ENCODE measurements at places on chromosomes 4 and X.

GRCh38 chrX:131827935-131828334, 195.2 kb upstream of the STK26 start:
- DNase-seq, result no peak

DNA sequence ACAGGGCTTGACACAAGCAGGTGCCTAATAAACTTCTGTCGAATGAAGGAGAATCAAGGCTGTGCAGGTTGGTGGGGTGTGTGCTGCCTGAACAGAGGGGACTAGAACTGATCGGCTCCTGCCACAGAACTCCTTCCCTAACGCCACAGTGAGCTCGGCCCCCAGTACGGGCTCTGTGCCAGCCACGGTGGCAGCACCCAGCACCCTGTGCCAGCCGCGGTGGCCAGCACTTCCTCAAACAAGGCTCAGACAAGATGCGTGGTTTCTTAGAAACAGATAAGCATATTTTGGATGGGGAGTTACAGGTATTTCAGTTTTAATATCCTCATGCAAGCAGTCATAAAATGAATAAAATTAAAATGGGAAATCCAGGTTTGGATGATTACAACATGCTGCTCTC, 26.0 kb upstream of the C4orf50 start:
- DNase-seq, result no peak

DNA sequence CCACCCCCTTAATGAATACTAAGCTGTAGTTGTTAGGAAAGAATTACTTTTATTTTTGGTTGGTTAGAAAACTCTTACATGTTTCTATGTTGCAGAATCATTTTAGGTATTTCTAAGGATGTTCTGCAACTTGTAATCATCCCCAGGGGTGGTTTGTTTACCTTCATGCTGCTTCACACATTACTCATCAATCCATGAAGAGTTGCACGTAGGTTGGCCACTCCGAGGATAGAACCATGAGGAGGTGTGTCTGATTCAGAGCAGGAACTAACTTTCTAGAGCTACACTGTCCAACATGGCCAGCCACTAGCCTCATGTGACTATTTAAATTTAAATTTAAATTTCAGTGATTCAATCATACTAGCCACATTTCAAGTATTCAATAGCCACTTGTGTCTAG, 127.2 kb upstream of the FRMPD4 start:
- no peak for DNase-seq

DNA sequence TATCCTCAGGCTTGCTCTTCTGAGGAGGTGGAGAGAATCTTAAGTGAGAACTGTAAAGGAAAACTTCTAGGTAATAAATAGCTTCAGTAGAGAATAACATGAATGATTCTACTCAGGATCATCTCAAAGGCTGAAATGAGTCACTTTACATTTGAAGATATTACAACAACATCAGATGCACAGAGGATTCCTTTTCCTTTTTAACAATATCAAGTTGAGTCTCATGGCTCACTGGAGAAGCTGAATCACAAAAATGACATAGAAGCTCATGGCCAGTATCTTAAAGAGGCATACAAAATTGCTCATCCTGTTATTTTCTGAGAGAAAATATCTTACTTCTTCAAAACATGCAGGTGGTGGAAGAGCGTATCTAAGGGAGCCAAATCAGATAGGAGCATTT, 72.5 kb upstream of the EMCN start:
- no peak for DNase-seq

DNA sequence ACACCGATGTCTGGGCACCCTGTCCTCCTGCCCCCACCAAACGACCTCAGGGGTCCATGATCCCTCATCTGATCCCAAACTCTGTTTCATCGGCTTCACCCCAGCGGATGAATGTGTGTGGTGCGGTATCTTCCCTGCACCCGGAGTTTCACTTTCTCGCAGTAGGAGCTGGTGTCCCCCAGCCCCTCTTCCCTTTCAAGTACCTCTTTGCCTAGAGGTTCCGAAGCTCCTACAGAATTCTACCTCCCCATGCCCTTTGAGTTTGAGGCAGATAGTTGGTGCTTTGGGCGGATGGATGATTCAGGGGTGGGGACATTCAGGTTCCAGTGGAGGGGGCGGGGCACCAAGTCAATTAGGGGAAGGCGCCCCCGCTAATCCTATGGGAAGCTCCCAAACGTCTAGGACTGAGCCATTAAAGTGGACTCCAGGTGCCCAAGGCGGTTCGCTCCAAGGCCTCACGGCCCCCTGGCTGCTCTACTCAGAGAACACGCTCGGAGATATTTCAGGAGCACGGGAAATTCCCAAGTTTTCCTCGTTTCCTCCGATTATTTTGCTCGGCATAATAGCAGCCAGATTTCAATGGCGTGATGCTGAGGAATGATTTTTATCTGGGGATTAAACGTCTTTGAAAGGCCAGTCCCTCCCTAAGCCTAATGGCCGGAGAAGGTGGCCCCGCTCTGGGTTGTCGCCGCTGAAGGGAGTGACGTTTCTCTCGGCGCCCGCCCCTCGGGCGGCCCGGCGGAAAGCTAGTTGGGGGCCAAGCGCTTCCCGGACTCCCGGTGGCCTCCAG, 1.3 kb downstream of the MSX1 start:
- no peak for DNase-seq

- DNase-seq, result no peak
Observed at GRCh38 chr4:32037399-32037798, 1317.2 kb downstream of the PCDH7 start.

DNA sequence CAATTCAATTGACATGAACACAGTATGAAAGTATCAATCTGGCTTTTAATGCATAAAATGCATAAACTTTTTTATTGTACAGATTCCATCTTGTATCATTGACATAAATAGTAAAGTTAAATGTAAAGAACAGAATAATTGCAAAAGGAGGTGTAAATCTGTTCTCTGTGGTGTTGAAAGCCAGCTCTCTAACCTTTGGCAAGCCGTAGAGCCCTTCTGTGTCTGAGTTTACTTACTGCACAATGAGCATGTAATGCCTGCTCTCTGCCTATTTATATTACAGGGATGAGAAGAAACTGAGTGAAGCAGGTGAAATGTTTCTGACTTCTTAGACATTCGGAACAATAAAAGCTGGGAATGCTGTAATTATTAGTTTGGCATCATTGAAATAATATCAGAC, 389.3 kb upstream of the EPHA5 start:
- DNase-seq, result no peak

- no peak for DNase-seq
Observed at GRCh38 chr4:146506272-146506671, 15.5 kb downstream of the SLC10A7 start.

GRCh38 chr4:126916049-126916625, 716.6 kb upstream of the INTU start:
- DNase-seq, result no peak

GRCh38 chr4:26782168-26782829, 78.3 kb upstream of the STIM2 start:
- no peak for DNase-seq

GRCh38 chrX:2220829-2221567, 279.8 kb downstream of the DHRSX start:
- DNase-seq, result no peak

- no peak for DNase-seq
Observed at GRCh38 chr4:122636697-122637096, 15.8 kb upstream of the IL21 start.

GRCh38 chr4:18106620-18107019, 85.1 kb upstream of the LCORL start:
- DNase-seq, result no peak

DNA sequence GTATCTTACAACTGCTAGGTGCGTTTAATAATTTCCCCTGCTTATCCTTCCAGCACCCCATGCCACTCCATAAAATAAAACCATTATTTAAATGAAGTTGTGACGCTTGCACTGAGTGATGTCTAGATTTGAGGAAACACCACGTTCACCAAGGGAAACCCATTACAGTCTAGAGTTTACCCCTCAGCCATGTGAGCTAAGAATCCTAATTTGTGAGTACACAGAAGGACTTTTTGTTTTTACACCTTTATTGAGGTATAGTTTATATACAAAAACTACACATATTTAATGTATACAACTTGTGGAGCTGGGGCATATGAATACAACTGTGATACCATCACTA, 326.8 kb downstream of the RAPGEF2 start:
- no peak for DNase-seq

GRCh38 chrX:39677978-39678791, 419.6 kb downstream of the BCOR start:
- no peak for DNase-seq

- DNase-seq, result no peak
Observed at GRCh38 chr4:86757468-86757867, 91.7 kb downstream of the SLC10A6 start.

- no peak for DNase-seq
Observed at GRCh38 chr4:110248100-110248499, 49.7 kb upstream of the ELOVL6 start.

GRCh38 chr4:55613621-55614020, 21.6 kb upstream of the PDCL2 start:
- DNase-seq, result no peak

DNA sequence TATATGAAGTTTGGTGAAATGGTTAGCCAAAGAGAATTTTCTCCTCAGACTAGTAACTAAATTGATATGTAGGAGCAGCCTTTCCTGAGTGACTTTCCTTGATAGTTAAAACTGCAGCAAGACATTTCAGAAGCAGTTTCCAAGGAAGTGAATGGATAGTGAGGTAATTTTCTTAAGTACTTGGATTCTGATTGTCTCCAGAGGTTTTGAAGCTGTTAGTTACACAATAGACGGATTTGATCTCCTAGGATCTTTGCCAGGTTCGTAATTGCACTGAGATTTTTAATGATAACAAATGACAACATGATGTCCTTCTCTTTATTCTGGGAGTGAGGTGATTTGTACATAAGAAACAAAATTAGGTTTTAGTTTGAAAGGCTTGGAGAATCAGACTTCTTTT, 29.2 kb downstream of the PRRG1 start:
- no peak for DNase-seq

DNA sequence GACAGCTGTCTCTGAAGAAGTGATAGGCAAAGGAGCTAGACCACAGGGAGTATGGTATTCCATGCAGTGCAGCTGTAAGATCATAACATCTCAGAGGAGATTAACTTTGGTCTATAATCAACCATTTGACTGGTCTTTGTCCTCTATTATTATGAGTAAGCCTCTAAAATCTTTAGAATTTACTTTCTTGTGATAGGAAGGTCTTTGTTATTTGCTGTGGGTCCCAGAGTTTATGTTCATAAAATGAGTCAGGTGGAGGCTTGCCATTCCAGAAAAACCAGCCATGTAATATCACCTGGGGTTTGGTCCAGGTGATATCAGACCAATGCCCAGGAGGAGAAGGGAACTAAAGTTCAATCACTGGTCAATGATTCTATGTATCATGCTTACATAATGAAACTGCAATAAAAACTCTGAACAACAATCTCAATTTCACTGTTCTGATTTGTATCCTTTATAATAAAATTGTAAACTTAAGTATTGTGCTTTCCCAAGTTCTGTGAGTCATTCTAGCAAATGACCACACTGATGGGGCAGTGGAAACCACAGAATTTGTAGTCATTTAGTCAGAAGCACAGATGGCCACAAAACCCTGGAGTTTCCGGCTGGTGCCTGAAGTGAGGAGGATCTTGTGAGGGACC, 239.6 kb upstream of the TRAM1L1 start:
- DNase-seq, result no peak

- DNase-seq, result no peak
Observed at GRCh38 chrX:40004921-40005291, 92.9 kb downstream of the BCOR start.

GRCh38 chr4:23166919-23167318, 474.2 kb downstream of the GBA3 start:
- no peak for DNase-seq

DNA sequence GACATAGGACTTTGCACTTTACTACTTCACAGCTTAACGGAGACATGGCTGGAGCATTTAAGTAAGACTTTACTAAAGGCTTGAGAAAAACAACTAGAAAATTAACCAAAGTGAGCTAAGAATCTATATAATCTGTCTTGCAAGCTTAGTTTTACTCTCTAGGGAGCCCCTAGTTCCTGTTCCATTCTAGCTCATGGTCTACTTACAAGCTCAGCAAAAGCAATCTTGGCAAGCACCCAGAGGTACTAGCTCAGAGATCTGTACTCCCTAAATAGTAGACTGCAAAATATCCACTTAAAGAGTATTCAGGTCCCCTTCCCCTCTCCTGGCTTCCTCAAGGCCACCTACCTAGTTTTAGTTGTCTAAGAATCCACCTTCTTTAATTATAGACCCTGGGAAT, 469.0 kb downstream of the IDS start:
- no peak for DNase-seq

- DNase-seq, result no peak
Observed at GRCh38 chr4:99710020-99710419, 52.4 kb upstream of the C4orf54 start.

DNA sequence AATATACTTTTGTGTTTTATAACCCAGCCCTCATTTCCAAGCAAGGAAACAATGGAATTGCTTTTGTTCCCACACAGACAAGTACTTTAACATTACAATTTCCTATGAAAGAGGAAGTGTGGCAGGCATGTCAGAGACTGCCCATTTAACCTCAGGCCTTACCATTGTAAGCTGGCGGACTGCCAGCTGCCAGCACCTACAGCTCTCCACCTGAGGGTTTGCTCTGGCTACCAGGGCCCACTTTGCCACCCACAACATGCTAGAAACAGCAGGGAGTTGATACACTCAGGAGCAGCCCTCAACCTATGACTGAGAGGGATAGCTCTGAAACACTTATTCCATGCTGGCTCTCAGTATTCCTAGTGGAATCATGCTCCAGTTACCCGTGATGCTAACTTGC, 152.3 kb upstream of the PRDX4 start:
- no peak for DNase-seq

Data from stimulated activated CD8-positive, alpha-beta memory T cell treated with anti-CD3 and anti-CD28 coated beads, Interleukin-4, amount 100 ng/mL, for 1 hour (primary cell).